ENCODE measurements at places on chromosomes 1 and 21. TPM values are rescaled to one million over a fixed set of nuclear protein-coding genes. Genes with fewer than 3 reads are reported as not detected.

FAM3B gene
- not detected for total RNA-seq

CDC20 gene
- 216 TPM for total RNA-seq

LCE2C gene
- not detected for total RNA-seq

HNRNPCL1 gene
- total RNA-seq: not detected

ATAD3C gene
- not detected for total RNA-seq

C1orf141 gene
- not detected for total RNA-seq

CD1E gene
- total RNA-seq: not detected

All from A549 treated with DMSO at 1 μM for 4 hours (cell line).